ENCODE measurements at places on chromosomes 7 and 10.

DNA sequence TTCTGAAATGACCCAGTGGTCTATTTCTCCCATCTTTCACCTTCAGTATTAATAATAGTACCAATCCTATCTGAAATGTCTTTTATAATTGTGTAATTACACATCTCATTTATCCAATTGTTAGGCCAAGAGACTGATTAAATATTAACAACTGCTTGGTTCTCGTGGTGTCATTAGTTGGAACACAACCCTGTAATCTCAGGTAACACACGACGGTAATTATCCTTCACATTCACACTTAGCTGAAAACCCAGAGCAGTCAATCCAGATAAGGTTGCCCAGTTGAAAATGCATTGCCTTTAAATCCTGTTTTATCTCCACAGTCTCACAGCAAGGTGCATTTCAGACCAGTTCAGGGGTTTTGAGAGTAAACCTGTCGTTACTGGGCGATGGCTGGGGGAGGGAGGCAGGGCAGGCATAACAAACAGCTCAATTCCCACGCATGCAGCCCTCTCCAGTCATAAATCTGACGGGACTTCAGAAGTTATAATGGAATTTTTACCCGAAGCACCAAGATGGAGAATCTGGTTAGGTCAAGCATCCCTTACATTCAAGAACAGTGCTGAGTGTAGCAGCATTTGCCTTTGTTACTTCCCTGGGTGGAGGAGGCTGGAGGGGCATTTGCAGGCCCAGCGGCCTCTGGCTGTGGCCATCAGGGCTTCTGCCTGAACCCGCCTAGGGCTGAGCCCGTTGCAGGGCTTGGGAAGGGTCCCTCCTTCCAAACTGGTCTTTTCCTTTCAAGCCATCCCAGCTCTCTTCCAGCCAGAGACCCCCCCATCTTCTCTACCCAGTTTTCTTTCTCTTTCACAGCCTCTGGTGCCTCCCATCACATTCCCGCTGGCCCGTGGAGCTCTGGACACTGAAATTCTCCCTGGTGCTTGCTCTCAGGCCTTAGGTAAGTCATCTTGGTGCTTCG lies 201.0 kb upstream of the LYZL2 start:
- DNase-seq, result no peak

DNA sequence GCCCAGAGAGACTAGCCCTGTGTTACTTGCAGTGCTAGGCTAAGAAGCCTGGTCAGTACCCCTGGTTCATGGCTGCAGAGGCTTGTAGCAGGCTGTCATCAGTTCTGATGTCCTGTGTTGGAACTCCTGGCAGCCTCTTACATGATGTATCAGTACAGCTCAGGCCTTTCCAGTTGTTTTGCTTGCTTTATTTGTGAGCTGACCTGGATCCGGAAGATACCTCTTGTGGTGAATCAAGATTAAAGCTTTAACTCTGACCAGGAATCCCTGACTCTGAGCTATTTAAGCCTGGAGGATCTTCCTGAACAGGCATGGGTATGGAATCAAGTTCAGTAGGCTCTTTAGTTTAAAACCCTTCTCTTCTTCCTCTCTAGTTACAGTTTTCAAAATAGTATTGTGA lies 4.4 kb downstream of the STARD3NL start:
- no peak for DNase-seq

DNA sequence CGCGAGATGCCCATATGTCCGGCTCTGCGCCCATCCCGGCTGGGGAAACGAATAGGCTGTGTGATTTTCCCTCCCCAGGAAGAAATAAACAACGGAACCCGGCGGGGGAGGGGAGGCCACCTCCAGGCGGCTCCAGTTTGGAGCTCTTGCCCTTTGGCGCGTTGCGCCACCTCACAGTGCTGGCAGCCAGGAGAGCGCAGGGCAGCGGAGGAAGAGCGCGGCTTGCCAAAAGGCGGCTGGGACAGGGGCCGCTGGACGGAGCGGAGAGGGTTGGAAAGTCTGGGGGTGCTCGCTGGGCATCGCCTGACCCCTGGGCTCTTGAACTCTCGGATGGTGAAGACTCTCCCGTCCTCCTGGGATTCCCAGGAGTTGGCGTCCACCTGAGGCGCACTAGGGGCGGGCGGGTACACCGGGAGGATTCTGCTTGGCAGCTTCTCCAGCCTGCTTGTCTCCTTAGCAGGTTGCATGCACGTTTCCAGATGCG lies 5.3 kb upstream of the NEUROG3 start:
- no peak for DNase-seq

GRCh38 chr7:107712025-107712424 lies 31.9 kb upstream of the CBLL1 start:
- DNase-seq, result no peak

GRCh38 chr7:94011714-94012353 lies 7.7 kb upstream of the BET1 start:
- DNase-seq, result no peak

DNA sequence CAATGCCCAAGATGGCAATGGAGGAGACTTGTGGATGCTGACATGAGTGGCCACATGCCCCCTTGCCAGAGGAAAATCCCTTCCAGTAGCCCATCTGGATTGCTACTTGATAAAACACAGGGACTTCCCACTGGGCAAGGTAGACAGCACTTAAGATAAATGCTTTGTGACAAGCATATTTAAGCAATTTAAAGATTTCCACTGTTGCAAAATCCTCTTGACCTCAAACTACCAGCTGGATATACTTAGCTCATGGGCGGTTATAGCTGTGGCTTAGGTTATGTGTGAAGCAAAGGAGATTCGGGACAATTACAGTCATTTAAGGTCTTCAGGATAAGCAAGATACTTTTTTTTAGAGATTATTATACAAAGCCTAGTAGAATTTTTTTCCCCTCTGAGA lies 238.1 kb downstream of the BMPER start:
- DNase-seq, result no peak

DNA sequence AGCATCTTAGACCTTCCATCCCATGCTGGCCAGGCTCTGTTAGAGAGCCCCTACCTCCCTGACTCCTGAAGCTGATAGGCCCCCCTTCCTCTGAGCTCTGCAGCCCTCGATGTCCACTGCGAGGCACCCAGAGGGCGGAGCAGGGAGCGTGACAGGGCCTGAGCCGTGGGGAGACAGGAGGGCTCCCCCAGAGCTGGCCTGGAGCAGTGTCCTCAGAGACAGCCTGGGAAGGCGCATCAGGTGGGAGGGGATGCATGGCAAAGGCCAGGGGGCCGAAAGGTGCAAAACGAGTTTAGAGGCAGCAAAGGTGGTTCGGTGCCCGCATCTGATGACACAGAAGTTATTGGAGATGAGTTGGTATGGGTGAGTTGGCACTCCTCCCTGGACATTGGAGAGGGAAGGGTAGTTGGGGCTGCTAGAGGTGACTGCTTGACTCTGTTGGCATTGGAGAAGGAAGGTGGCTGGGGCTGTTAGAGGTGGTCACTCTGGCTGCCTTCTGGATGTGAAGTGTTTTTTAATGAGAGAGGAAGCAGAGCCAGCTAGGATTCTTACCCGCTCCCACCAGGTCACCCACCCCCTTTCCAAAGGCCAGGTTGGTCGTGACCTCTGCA lies 53.1 kb downstream of the PRF1 start:
- DNase-seq, result no peak

DNA sequence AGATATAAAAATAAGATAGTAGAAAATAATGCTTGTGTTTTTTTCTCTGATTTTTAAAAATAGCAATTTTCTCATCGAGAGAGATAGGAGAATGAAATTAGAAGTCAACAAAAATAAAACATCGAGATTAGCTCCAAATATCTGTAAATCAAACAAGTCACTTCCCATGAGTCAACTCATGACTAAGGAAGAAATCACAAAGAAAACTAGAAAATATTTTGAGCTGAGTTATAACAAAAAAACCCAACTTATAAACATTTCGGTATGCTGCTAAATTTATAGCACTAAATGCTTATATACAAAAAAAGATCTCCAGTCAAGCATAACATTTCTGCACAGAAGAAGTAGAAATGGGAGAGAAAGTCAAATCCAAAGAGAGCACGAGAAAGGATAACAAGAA lies 140.1 kb downstream of the ITGA8 start:
- DNase-seq, result no peak

GRCh38 chr10:113261611-113262091 lies 291.2 kb upstream of the HABP2 start:
- DNase-seq, result no peak

DNA sequence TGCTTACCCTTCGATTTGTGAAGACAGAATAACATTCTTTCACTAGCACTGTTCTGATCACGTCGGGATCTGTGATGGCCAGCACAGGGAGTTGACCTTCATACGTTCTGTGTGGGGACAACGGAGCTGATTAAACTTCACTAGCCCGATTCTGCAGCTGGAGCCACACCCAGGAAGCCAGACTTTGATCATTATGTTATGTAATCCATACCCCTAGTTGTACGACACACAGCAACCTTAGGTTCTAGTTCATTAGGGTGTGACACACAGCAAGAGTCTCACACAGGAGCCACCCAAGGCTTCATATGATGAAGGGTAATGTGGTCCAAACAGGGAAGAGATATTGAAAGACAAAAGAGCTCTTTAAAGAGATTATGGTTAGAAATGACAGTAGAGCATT lies 7.2 kb downstream of the CYP3A5 start:
- DNase-seq, result no peak

DNA sequence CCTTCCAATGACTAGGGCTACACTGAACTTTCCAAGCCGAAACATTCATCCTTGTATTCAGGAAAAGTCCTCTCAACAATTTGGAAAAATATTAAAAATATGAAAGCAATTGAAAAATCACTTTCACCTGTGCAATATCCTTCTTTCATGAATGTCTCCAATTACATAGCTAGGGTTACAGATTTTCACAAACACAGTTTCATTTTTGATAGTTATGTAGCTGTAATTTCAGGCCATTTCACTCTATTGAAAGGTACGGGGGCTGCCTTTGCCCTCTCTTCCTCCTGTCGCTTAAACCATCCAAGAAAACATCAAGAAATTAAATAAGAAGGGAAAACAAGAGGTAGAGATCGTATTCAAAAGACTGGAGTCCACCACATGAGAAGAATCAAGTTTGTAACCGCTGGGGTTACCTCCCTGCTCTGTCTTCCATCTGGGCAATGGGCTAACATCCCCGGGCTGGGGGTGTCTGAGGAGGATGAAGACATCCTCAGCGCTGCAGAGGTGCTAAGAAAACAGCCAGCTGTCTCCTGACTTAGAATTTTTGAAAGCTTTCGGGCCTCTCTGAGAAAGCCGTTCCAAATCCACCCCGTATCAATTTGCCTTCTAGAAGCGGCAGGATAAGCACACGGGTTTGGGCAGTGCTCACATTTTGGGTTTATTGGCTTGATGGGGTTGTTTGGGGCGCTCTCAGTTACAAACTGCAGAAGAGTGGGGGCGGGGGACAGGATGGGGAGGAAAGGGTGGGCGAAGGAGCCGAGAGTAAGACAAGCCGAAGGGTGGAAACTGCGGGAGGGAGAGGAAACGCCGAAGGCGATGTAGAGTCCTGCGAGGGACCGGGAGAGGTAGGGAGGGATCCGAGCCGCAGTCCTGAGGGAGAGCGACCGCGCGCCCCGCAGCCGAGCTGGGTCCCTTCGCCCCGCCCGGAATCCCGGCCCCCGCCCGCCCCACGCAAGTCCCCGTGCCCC lies 24.3 kb upstream of the VAX1 start:
- no peak for DNase-seq

GRCh38 chr7:80779456-80779855 lies 139.4 kb downstream of the SEMA3C start:
- DNase-seq, result no peak
